ENCODE measurements at places on chromosomes 1 and 21.
A peak's percentile ranks its signal among the peaks of the same experiment; 100 is the strongest.

GRCh38 chr1:181482521-181483284 lies 614 bp upstream of the CACNA1E start:
- DNase-seq, result peak; percentile 19

DNA sequence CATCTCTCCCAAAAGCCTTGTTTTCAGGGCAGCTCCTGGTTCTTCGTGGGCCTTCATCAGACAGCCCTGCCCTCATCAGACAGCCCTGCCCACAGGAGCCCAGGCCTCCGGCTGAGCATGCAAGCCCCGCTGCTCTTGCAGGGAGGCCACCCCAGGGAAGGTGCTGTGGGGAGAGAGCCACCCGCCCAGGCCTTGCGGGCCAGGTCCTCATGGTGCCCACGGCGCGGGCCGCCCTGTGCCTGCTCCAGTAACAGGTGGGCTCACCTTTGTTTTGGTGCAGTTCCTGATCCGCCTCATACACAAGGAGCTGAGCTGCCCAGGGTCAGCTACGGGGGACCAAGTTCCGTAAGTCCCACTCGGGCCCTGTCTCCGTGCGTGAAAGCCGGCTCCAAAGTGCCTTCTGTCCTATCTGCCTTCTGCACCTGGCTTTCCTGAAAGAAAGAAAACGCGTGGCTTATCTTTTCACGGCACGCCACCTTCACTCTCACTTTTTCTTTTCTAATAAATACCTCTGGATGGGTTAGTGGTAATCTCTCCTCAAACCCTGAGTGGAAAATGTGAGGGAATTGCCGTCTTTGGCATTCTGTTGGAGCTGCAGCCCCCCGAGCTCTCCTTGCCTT lies 65.9 kb downstream of the SLC37A1 start:
- DNase-seq, result no peak

- DNase-seq, result no peak
Measured at GRCh38 chr1:208312706-208313105, 68.5 kb upstream of the PLXNA2 start.

- peak; percentile 66 for DNase-seq
Measured at GRCh38 chr1:211378844-211379243, 52.2 kb downstream of the TRAF5 start.

DNA sequence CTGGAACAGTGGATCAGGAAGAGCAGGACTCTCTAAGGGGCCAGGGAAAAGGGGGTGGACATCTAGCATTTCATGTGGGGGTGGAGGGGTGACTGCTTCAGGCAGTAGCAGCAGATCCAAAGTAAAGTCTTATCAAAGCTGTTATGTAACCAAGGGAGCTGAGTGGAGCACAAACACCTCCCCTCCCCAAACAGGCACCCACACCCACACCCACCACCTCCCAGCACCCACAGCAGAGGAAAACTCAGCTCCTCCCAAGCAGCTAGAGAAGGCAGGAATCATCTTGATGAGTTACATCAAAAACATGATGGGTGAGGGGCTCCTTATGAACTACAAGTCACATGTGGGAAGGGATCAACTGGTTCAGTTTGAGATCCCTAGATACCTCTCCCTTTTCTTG lies 6.0 kb downstream of the DLGAP3 start:
- DNase-seq, result no peak

GRCh38 chr1:247848346-247848745 lies 6.7 kb upstream of the OR11L1 start:
- no peak for DNase-seq

DNA sequence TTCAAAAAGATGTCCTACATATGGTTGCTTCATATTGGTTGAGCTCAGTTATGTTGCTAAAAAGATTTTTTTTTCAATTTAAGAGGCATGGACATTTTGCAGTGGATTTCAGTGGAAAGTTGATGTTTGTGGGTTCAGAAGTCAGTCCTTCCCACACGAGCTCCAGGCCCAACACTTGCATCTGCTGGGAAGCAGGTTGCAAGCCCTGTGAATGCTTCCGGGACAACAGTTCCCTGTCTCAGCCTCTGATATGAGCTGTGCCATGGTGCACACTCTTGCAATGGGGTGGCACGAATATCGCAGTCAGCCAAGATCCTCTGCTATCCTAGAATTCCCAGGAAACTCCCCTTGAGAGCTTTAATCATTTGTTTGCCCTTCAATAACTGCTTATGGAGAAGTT lies 30.3 kb upstream of the ABCG1 start:
- no peak for DNase-seq

- DNase-seq, result no peak
Measured at GRCh38 chr1:64590316-64590715, 120.4 kb downstream of the CACHD1 start.

- DNase-seq, result peak; percentile 54
Measured at GRCh38 chr1:155078469-155079209, at the start of gene EFNA3. TSS of gene EFNA3 (plus strand) at chr1:155078837. CDS start at chr1:155078942, 105 bp downstream.

GRCh38 chr1:24927988-24928688 lies 1.9 kb downstream of the RUNX3 start:
- no peak for DNase-seq

DNA sequence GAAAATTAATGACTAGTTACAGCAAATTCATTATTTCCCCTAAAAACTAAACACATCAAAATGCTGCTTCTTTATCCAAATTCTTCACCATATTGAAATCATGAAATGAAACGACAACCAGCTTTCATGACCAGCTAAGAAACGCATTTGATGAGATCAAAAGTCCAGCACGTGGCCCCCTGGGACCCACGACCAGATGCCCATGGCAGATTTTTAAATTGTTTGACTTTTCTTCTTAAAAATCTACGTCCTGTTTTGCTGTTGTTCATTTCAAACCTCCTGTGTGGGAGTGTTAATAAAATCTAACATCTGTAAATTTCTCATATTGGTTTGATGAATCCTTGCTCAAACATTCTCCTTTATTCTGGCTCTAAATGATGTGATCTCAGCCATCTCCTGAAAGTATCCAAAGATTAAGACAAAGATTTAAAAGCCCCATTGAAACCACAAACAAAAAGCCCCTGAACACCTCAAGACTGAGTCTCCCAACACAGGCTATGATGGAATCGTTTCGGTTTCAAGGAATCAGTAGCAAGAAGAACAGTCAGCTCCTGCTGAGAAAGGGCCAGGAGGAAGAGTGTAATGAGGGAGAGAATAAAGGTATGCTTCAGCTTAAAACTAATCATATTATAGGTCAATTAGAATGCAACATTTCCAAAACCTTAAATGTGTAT lies 523.6 kb downstream of the SMYD3 start:
- no peak for DNase-seq

DNA sequence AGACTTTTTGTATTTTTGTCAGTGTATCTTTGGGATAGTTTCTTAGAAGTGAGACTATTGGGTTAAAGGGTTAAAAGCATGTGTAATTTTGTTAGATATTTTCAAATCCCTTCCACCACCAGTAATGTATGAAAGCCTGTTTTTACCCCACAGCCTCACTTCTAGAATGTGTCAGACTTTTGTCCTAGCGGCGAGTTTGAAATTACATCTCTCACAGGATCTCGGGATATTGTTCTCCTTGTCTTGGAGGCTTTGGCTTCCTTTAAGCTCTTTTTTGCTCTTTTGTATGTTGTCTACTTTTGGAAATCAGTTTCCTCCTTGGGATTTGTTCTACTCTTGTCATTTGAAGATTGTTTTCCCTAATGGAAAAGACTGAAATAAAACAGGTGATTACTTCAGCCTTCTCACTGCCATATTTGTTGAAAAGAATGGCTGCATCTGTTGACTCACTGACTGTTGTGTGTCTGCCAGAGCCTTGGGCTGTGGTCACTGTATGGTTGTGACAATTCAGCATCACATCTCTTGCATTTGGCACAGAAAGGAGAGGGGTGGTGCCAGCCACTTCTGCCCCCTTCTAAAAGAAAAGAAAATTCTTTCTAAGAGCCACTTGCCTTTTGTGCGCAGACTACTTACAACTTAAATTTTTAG lies 22.6 kb downstream of the ST3GAL3 start:
- no peak for DNase-seq

- no peak for DNase-seq
Measured at GRCh38 chr21:28127175-28127785, 865.4 kb downstream of the LTN1 start.

DNA sequence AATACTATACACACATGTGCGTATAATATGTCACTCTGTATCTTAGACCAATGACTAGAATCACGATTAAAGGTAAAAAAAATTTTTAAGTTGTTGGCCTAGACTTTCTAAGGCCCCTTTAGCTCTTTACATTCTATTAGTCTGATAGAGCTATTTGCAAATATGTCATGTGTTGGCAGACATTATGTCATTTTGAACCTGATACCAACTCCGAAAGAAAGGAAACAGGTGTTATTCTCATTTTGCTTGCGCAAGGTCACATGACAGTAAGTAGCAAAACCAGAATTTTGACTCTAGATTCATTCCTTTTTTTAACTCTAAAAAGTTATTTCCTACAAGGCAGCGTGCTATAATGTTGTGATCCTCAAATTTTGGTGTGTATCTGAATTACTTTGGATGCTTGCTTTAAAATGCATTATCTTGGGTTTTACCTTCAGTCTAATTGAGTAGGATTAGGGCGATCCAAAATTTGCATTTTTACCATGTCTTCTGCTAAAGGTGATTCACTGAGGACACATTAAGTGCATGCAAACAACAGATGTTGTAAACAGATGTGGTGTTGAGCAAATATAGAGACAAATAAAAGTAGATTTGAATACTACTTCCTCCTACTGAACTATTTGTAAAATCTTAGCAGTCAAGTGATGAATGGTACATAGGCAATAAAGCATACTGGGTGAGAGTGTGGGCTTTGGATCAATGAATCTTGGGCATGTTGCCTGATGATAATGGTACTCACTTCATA lies 63.5 kb upstream of the KIAA1614 start:
- no peak for DNase-seq

DNA sequence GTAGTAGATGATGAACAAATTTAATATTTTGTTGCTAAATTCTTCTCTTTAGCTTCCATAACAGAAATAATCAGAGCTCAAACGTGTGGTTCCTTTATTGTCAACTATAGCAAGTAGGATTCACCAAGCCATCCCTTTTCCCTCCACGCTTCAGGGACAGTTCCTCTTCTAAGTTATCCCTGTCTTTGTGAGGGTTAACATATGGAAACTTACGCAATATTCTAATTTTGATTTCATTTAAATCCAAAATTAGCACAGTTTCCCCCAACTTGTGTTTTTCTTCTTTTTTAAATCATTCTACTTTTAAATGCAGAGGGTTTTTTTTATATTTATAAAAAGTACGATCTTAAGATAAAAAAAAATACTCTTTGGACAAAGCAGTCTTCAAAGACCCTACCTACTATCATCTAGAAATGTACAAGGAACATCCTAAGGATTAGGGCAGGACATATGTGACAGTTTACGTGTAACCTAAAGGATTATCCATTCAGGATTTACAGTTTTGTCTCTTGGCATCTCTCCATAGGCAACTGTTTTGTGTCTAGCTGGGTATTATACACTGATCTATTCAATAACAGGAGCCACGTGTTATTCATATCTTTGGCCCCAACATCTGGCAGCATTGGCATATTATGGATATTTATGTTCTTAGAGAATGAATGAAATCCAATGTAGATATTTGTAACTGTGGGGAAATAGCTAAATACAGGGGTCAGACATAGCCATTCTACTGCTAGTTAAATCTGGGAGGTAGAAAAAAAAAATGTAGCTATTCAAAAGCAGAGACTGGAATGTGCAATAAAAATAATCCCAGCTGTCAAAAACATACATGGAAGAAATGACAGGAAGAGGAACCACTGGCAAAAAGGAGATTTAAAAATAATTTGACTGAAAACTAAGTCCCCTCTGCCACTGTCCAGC lies 272.9 kb downstream of the NEGR1 start:
- peak; percentile 24 for DNase-seq

- DNase-seq, result no peak
Measured at GRCh38 chr1:7474786-7475502, 296.2 kb upstream of the VAMP3 start.

GRCh38 chr1:245599371-245600174 lies 444.8 kb downstream of the KIF26B start:
- peak; percentile 84 for DNase-seq

DNA sequence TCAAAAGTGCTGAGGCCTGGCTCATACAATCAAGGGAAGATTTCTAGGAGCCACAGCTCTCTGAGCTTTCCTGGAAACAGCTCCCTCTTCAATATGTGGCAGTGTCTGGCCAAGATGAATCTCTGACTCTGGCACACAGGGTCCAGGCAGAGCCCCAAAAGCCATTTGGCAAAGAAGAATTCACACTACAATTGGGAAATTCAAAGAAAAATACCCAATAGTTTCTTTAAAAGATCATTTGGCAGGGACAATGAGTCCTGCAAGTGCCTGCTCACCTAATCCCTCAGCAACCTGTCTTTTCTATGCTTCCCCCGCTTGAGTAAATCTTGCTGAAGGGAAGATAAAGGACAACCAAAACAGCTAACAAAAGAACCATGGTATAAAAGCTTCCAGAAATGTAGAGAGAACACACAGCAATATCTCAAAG lies 124.6 kb downstream of the TGFBR3 start:
- no peak for DNase-seq

DNA sequence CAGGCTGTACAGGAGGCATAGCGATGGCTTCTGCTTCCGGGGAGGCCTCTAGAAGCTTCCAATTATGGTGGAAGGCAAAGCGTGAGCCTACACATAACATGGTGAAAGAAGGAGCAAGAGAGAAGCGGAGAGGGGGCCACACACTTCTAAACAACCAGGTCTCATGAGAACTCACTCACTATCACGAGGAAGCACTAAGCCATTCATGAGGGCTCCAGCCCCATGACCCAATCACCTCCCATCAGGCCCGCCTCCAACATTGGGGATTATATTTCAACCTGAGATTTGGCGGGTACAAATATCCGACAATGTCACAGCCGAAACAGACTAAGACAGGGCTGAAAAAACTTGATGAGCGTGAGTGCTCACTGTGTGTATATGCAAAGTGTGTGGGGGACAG lies 89.3 kb upstream of the CNIH3 start:
- no peak for DNase-seq

DNA sequence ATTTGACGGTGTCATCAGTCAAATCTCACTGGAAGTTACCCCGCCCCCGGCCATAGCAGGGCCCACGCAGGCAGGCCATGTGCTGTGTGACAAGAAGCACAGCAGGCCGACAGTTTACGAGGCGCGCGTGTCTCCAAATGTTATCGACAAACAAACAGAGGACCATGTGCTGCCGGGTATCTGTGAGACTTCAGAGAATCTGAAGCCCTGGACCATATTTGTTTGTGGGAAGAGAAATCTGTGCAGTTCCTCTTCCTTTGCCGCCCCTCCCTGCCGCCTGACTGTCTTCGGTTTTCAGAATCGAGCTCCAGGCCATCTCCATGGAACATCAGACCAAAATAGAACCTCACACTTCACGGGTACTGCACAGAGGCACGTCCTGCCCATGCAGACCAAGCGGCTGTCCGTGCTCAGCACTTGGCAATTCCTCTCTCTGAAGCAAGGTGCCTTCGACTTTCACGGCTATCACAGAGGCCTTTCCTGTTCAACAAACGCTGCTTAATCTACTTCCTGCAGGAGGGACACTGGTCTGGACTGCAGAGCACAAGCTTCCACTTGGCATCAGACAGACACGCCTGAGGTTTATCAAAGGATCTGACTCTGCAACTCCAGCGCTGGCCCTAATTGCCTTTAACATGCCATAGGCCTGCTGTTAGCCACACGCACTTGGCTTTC lies 135.7 kb upstream of the KRTAP19-8 start:
- no peak for DNase-seq
